Fibroblast of skin of scalp (primary cell): ENCODE measurements at places on chromosomes 3 and 15.

DNA sequence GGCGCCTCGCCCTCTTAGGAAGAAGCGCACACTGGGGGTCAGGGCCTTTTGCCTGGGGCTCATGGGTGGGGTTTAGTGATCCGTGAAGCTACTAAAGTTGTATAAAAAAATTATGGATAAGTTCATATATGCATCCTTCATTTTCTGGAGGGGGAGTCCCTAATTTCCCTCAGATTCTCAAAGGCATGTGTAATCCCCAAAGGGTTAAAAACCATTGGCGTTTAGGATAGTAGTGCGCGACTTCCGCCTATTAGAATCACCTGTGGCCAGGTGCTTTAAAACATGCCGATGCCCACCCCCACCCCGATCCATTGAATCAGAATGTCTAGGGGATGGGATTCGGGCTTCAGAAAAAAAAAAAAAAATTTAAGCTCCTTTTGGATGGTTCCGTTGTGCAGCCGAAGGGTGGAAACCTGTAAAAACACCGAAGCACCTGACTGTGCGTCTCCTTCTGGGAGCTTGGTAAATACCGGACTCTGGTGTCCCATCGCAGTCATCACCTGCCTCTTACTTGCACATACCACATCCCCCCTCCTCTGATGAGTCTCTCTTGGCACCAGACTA lies 570 bp downstream of the APH1B start:
- no peak for DNase-seq

DNA sequence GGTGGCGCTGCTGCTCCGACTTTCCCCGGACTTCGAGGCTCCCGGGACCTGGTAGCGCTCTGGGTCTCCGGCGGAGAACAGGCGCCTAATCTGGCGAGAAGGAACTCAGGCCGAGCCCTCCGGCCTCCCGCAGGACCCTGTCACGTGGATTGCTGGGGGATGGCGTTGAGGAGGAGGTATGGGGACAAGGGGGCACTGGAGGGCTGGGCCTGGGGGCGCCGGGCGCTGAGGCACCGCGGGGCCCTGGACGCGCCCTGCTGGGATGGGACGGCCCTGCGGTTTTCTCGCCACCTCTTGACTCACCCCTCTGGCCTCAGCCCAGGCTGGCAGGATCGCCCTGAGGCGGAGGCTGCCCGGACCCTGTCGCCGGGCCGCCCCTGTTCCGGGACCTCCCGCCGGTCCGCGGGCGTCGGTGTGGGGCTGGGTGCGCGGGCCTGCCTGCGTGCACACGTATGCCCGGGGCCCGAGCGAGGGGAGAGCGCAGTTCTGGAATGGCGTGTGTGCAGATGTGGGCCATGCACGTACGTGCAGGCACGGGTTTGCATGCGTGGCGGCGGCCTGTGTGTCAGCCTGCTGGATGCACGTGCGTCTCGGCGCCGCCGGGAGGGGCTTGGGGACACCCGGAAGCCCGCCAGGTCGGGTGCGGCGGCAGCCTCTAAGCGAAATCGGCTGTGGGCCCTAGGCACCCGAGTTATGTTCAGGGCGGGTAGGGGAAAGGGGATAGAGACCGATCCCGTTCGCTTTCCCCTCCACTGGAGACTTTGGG lies 752 bp downstream of the C15orf39 start:
- DNase-seq, result peak; percentile 82

- DNase-seq, result no peak
Observed at GRCh38 chr3:123005291-123005690, 22.3 kb downstream of the SEMA5B start.

GRCh38 chr3:60579734-60580133 lies 671.5 kb downstream of the FHIT start:
- peak; percentile 92 for DNase-seq

GRCh38 chr15:100671858-100672543 lies 69.6 kb downstream of the ASB7 start:
- DNase-seq, result peak; percentile 56

GRCh38 chr15:65908876-65909275 lies 39.6 kb downstream of the RAB11A start:
- DNase-seq, result no peak

DNA sequence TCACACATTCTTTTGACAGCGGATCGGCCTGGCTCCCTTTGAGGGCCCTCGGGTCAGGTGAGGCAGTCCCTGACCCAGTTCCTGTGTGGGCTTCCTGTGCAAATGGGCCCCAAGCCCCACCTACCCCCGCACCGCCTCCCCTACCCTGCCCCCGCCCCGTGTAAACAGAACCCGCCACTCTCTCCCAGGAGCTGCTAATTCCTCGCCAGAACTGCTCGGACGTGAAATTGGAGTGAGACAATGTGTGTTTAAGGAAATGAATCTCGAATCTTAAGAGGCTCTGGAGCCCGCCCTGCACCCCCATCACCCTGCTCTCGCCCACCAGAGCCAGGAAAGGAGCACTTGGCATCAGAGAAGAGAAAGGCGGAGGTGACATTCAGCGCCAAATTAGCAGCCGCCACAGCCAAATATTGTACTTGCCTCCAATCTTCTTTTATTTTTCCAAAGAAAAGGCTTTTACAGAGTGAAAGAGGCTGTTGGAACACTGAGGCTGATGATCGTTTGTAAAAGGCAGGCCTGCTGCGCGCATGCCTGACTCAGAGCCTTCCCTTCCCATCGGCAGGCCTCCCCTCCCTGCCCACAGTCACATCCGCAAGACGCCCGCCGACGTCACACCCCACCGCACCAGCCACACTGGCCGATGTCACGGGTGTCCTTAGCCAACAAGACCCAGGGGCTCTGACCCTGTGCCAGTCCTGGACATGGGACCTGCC lies 53.1 kb downstream of the CACNA2D2 start:
- DNase-seq, result no peak

- DNase-seq, result no peak
Observed at GRCh38 chr15:85849946-85850345, 55.2 kb upstream of the KLHL25 start.

- DNase-seq, result no peak
Observed at GRCh38 chr3:189166321-189166720, 5.5 kb upstream of the TPRG1 start.

GRCh38 chr3:178238179-178238578 lies 298.1 kb upstream of the KCNMB2 start:
- no peak for DNase-seq

DNA sequence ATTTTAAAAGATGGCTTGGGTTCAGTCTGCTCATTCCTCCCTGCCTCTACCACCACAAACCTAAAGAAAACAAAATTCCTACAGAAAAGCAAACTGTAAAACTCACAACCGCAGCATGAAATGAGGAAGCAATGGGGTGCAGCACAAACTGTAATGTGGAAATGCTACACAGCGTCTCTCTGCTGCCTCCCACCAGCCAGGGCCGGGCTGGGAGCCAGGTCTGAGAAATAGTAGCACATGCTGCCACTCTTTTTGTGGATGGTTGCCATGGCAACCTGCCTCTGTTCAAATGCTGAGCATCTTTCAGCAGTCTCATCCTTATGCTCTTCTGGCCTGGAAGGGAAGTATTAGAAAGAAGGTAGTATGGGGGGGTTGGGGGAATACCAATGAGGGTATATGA lies 55.4 kb downstream of the EOMES start:
- DNase-seq, result peak; percentile 97

DNA sequence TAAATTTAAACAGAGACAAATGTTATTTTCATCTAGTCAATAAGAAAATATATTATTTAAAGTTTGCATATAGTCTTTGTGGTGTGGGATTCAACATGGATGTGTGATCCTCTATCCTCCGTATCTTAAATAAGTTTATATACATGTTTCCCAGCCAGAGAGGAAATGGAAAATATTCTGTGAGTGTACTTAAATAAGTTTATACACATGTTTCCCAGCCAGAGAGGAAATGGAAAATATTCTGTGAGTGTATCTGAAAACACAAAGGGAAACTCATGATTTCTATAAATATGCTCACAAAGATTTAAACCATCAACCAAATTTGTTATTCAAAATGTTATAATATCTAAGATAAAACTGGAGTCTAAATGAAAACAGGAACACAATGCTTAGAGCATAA lies 110.0 kb upstream of the MELTF start:
- no peak for DNase-seq

- DNase-seq, result peak; percentile 29
Observed at GRCh38 chr15:100218434-100218833, 123.3 kb downstream of the ADAMTS17 start.

DNA sequence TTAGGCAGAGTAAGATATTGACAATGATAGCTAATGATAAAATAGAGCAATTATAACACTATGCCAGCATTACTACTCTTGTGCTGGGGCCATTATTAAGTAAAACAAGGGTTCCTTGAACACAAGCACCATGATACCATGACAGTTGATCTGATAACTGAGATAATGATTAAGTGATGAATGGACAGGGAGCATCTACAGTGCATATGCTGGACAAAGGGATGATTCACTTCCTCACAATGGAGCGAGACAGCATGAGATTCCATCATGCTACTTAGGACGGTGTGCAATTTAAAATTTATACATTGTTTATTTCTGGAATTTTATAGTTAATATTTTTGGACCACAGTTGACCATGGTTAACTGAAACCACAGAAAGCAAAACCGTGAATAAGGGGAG lies 156.6 kb downstream of the FHIT start:
- DNase-seq, result no peak

- DNase-seq, result peak; percentile 65
Observed at GRCh38 chr3:123686251-123686650, 101.4 kb upstream of the HACD2 start.

GRCh38 chr3:158384019-158384418 lies 187.0 kb upstream of the MLF1 start:
- no peak for DNase-seq

GRCh38 chr15:72345806-72346205 lies 25.8 kb upstream of the CELF6 start:
- DNase-seq, result no peak

- no peak for DNase-seq
Observed at GRCh38 chr15:72770673-72771328, 12.8 kb downstream of the ADPGK start.

- DNase-seq, result no peak
Observed at GRCh38 chr3:73234354-73235014, 173.0 kb downstream of the EBLN2 start.

GRCh38 chr15:39451871-39452270 lies 129.0 kb upstream of the THBS1 start:
- no peak for DNase-seq

- DNase-seq, result no peak
Observed at GRCh38 chr3:184899953-184900595, 88.1 kb downstream of the VPS8 start.

DNA sequence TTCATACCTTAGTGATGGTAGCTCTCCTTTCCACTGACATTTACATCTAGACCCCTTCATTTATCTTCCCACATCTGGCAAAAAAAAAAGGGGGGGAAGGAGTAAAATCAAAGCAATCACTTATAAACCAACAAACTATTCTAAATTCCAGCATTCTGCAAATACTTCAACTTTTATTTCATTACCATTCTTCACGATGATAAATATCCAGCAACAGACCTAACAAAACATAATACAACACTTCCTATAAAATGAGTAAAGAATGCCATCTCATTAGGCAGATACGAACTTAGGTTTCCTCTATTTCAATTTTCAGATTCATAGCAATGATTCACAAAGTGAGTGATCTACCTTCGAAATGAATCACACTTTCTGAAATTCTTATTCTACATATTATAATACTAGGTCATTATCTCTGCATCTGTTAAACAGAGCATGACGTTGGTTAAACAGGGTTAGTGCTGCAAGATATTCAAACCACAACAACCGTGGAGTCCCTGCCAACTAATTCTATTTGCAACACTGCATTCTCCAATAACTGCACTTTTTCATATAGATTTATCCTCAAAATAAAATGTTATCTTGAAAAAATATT lies at the start of gene LRRFIP2:
LRRFIP2 (minus strand) TSS at position 51 of the 595 bp plus-strand sequence. CDS start 25,599 bp downstream, outside the sequence.
- peak; percentile 51 for DNase-seq

- peak; percentile 96 for DNase-seq
Observed at GRCh38 chr15:75661100-75661755, 13.5 kb downstream of the SNX33 start.

DNA sequence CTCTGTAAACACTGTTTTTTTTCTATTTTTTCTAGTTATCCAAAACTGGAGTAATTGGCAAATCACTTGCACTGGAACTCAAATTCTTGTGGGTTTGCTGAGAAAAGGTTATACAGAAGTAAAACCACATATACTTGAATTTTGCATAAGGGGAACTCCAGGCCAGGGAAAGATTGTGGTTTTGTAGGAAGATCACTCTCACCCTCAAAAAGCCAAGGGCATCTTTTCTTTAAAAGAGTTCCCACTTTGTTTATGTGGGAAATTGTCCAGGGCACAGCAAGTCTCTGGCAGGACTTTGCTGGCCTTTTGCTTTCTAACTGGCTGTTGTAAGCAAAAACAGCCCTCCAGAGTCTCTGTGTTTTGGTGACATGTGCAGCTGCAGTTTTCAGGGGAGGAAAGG lies 340.3 kb upstream of the RBMS3 start:
- DNase-seq, result peak; percentile 90
